Eye (tissue), 1 donor: ENCODE measurements at places on chromosomes 3 and 15.

GRCh38 chr15:70235347-70235746 lies 137.6 kb upstream of the TLE3 start:
- DNase-seq: no peak

DNA sequence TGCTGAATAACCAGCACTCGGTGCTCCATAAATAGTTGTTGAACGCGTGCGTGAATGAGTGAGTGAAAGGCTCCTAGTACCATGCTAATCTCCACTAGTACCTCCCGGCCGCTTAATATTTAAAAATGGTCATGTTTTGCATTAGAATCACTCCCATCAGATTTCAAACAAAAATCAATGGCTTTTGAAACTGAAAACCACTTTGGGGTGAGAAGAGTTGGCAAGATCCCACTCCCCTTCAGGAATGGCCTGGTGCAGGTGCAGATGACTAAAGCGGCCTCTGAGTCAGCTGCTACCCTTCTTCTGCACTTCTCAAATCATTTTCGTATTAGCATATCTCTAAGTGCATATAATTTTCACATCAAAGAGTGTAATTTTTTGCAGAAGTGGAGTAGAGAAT lies 425.3 kb upstream of the PROK2 start:
- no peak for DNase-seq

DNA sequence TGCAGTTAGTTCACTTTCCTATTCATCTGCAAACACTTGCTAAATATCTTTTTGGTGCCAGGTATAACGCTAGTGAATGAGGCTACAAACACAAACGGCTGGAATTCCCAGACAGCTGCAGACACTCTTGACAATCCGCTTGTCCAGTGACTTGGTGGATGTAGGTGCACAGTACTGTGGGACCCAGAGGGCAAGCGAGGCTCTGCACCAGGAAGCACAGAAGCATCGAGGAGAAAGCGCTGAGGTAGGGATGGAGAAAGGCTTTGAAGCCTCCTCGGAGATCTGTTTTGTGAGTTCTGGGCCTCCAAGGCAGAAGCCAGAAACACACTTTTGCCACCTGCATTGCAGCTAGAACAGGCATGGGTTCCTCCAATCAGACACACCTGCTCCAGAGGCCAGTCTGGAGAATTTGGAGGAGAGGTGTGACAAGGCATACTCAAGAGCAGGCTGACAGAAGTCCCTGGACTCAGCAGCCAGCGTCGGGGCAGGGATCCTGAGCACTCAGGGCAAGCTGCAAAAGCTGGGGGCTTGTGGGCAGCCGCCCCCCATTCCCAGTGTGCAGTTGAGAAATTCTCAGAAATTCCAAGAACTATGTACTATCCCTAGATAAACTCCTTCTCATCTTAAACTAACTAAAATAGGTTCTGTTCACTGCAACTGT lies 232.5 kb downstream of the OCA2 start:
- no peak for DNase-seq

GRCh38 chr3:128619146-128619890 lies 31.3 kb downstream of the RPN1 start:
- no peak for DNase-seq

GRCh38 chr15:59739557-59740186 lies 50.6 kb upstream of the BNIP2 start:
- DNase-seq: no peak

DNA sequence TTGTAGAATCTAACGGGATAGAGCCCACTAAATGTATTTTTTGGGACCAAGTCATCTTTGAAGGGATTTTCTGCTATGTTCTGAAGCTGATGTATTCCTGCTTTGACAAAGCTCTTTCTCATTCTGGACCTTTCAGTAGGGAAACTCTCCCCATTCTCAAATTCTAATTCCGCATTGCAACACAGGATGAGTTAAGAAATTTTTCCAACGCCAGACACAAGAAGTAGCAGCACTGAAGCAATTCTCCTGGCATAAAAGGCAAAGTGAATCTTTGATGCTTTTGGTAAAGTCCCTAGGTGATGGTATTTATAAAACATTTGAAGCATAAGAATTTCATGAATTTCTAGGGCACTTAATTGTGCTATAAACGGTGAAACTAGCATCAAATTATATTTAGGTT lies 76.8 kb downstream of the ZPLD1 start:
- DNase-seq: no peak

DNA sequence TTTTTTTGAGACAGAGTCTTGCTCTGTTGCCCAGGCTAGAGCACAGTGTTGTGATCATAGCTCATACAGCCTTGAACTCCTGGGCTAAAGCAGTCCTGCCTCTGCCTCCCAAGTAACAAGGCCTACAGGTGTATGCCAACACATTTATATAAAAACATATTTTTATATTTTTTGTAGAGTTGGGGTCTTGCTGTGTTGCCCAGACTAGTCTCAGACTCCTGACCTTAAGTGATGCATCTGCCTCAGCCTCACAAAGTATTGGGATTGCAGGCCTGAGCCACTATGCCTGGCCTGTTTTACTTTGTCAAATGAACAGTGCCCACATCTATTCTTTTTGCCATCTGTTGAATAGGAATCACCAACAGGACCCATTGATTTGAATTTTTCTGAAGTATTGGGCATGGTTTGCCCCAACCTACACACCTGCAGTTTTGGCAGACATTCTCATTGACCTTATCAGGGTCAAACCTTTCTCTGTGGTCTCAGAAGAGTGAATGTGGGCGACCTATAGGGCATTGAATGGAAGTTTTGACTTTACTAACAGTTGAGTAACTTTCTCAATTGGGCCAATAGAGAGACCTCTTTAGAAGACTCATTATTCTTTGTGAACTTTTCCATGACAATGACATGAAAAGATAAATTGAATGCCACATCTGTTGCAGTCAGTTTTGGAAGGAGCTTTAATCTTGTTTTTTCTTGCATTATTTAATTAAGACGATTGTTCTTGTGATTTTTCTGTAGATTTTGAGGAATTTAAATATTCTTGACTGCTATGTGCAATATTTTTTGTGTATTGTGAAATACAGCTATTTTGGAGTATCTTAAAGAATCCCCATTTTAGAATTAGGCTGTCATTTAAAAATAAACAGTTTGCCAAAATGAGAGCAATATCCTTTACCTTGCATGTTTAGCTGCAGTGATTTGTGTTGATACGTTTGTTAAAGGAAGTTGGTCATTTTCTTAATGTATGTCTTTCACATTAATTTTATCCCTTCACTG lies 2.7 kb downstream of the IREB2 start:
- DNase-seq: no peak

DNA sequence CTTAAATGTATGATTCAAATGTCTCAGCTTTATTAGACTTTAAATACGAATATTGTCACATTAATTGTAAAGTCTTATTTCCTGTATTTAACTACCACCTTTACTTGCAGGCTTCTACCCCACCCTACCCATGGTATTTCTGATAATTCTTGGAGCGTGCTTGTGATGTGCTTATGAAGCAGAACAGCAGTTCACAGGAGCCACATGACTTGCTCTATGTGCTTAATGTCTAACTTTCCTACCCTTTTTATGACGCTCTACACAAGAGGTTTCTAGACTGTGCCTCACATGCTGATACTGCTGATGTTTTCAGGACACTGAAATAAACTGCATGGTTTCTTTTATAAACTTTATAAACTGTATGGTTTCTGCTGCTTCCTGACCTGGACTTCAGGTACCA lies 553.5 kb upstream of the CCDC54 start:
- no peak for DNase-seq

- no peak for DNase-seq
Observed at GRCh38 chr15:89845305-89845893, 30.7 kb upstream of the ANPEP start.

DNA sequence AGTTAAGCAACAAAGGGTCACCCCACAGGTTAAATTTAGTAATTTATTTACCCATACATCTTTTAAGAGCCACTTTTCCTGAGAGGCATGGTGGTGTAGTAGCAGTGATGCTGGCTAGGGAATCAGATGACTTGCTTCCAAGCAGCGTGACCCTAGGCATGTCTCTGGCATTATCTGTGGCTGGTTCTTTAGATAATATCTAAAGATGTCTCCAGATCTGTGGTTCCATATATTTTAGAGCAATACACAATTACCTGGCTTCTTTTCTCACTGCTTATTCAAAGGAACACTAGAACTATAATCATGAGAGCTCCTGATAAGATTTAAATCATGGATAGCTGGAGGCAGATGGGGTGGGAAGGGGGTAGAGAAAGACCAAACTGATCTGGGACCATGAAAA lies 21.1 kb upstream of the MEIS2 start:
- no peak for DNase-seq

- DNase-seq: no peak
Observed at GRCh38 chr3:35654476-35654875, 15.2 kb downstream of the ARPP21 start.

DNA sequence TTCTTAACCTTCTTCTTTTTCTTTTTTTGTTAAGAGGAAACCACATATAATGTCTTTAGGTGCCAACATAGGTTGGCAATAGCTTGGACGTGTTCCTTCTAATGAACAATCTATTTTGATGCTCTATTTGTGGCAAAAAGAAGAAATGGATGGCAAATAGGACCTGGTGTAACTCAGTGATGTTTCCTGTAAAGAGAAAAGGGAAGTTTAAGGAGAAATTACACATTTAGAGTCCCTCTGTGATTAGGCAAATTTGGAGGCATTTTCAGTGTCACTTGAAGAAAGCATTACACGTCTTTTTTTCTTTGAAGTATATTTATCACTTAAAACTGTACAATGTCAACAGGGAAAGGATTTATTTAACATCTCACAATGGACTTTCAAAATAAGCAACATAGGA lies 327.1 kb downstream of the ZIC1 start:
- no peak for DNase-seq

DNA sequence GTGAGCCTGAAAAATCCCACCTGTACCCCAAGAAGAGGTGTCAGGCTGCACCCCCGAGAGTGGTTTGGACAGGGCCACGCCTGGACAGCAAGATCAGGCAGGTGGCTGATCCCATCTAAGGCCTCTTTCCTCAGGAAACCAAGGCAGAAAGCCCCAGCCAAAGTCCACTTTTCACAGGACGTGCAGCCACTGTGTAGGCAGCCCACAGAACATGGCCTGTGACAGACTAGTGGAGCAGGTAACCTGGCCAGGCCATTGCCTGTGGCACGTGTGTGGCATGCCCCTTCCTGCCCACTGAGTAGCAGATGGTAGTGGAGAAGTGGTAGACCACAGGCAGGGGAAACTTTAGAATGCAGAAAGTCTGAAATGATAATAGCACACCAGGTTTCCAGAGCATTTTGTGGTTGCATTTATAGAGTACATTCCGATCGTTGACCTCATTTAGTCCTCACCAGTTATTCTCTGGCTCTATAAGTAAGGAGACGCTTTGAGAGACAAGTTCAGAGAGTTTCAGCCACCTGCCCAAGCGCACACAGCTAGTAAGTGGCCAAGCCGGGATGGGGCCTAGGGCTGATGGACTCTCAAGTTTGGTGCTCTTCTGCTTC lies 68.7 kb downstream of the AAGAB start:
- DNase-seq: no peak

DNA sequence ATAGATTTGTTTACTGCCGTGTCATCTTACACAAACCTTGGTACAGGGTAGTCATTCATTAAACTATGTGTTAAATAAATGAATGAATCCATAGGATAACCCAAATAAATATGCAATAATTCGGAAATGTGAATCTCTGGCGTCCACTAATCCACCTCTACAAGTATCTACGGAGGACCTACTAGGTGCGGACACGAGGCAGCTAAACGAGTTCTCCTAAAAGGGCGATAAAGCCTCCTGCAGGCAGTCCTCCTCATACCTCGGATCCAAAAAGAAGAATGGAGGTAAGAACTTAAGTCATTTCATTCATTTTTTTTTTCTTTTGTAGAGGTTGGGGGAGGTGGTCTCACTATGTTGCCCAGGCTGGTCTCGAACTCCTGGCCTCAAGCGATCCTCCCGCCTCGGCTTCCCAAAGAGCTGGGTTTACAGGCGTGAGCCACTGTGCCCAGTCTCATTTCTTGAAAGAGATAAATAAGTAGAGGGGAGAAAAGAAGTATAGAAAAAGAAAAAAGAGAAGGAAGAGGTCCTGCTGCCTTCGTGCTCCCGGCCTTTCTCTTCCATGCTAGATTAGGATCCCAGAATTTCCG lies 706 bp upstream of the RPL35A start:
- no peak for DNase-seq

DNA sequence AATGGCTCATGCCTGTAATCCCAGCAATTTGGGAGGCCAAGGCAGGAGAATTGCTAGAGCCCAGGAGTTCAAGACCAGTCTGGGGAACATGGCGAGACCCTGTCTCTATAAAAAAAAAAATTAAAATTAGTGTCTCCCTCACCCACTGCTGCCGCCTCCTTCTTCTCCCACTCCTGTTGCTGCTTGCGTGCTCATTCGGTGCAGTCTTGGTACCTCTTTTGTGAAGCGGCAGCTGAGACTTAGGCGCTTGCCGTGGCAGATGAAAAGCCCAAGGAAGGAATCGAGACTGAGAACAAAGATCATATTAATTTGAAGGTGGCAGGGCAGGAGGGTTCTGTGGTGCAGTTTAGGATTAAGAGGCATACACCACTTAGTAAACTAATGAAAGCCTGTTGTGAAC lies 20.0 kb downstream of the GLB1 start:
- DNase-seq: no peak

DNA sequence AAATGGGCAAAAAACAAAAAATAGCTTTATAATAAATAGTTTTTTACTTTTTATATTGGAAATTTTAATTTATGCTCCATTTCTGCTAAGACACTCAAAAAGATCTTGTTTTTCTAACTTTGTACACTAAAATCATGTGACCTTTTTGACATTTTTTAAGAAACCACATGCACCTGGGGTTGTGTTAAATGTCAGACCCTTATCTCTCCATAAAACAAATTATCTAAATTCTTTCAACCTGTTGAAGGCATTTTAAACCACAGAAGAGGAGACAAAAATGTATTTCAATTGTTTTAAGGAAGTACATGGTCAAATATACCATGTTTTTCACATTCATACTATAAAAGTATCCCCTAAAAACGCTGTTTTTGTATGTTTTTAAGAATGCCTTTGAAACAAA lies 29.2 kb downstream of the IFT80 start:
- DNase-seq: no peak

DNA sequence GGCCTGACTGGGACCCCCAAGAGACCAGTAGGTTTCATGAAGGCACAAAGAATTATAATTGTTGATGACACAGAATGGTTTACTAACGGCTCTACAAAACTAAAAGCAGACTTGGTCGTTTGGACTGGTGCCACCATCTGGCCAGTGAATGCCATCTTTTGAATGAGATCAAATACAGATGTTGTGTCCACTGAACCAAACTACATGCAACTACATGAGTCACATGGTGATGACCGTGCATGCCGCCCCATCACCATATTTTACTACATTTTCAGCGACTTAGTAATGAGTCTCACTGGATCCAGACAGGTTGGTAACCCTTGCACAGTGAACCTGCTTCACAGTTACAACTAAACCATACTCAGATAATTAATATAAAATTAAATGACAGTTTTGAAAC lies 803.3 kb downstream of the DIPK2A start:
- DNase-seq: no peak

DNA sequence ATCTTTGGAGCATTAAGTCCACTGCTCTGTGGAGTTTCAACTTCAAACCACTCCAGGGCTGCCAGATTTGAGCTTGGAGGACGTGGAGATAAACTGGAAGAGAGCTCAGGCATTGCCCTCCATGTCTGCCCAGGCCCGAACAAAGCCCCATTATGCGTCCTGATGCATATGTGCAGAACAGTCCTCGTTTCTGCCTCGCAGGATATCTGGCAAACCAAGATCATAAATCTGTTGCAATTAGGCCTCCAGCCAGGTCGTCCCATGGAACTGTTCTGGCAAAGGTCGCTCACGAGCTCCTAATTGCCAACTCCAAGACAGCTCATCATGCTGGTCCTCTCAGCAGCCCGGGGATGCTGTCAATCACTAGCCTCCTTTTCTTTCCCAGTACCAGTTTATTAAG lies 91.2 kb downstream of the SEMA5B start:
- DNase-seq: no peak

- no peak for DNase-seq
Observed at GRCh38 chr3:189794518-189794917, 163.3 kb downstream of the TP63 start.
